Dorsolateral prefrontal cortex (tissue), 122 donors: ENCODE measurements at places on chromosomes 16 and 17.

GRCh38 chr17:49583889-49584288 is 8.2 kb downstream of the NXPH3 start:
- no peak for DNase-seq

DNA sequence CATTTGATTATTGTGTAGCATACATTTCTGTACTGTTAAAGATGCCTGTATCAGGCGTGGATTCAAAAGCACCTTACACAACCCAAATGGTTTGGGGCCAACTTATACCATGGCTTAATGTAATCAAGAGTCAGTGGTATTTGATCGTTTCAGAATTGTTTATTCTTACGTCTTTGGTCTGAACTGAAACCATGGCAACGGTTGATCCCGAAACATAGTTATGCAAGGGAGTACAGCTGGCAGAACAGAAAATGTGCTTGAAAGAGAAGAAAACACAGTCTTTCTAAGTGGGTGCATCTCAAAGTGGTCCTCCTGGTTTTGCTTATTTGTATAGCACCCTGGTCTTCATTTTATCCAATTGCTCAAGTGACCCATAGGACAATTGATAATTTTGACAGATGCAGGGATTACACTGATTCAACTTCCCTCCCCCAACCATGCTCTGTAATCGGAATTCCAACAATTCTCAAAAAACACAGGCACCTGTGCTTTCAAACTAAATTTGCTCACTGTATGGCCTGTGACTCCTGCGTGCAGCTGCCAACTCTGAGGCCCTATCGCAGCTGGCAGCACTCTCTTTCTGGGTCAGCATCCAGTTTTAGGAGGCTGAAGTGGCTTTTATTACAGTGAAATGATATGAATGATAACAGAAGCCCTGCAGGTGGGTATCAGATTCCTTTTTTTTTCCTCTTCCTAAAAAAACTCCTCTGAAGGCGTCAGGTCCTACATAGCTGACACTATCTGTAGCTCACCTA is 77.0 kb upstream of the AXIN2 start:
- no peak for DNase-seq

- no peak for DNase-seq
Measured at GRCh38 chr16:75792771-75793492, 66.6 kb upstream of the CPHXL start.

- no peak for DNase-seq
Measured at GRCh38 chr17:6027342-6028024, 42.7 kb upstream of the WSCD1 start.

- no peak for DNase-seq
Measured at GRCh38 chr16:80899809-80900592, 95.6 kb upstream of the CDYL2 start.

DNA sequence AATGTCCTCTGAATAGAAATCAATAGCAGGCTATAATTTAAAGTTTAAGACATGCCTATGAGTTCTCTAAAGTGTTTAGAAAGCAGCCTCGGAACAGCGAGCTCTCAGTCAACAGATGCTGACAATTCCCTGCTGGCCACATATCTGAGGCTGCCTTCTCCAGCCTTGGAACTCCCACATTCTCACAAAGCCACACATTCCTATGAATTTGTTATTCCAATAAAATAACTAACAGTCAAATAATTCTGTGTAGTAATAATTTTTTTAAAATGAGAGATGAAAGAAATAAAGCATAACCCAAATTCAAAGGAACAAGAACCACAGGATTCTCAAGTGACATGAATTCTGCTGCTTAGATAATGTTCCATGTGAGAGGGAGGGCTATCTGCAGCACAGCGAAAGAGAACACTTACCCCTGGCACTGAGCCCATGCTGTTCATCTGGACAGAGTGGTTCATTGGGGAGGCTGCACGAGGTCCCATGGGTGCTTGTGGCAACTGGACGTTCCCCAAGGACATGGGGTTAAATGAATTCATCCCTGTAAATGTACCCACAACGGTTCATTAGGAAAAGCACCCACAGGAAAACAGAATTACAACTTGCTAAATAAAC is 56.9 kb upstream of the TRAP1 start:
- peak; percentile 56 for DNase-seq

GRCh38 chr17:50420419-50421112 is 5.5 kb upstream of the ACSF2 start:
- no peak for DNase-seq

- no peak for DNase-seq
Measured at GRCh38 chr16:67946966-67947558, 3.1 kb upstream of the LCAT start.

GRCh38 chr17:1906662-1907101 is 76.9 kb downstream of the RPA1 start:
- DNase-seq = no peak

GRCh38 chr17:59433586-59433985 is 102.1 kb downstream of the YPEL2 start:
- DNase-seq = no peak

GRCh38 chr16:51982715-51983680 is 563.9 kb downstream of the TOX3 start:
- no peak for DNase-seq

GRCh38 chr17:13597723-13598347 is 3.9 kb downstream of the HS3ST3A1 start:
- peak; percentile 32 for DNase-seq

DNA sequence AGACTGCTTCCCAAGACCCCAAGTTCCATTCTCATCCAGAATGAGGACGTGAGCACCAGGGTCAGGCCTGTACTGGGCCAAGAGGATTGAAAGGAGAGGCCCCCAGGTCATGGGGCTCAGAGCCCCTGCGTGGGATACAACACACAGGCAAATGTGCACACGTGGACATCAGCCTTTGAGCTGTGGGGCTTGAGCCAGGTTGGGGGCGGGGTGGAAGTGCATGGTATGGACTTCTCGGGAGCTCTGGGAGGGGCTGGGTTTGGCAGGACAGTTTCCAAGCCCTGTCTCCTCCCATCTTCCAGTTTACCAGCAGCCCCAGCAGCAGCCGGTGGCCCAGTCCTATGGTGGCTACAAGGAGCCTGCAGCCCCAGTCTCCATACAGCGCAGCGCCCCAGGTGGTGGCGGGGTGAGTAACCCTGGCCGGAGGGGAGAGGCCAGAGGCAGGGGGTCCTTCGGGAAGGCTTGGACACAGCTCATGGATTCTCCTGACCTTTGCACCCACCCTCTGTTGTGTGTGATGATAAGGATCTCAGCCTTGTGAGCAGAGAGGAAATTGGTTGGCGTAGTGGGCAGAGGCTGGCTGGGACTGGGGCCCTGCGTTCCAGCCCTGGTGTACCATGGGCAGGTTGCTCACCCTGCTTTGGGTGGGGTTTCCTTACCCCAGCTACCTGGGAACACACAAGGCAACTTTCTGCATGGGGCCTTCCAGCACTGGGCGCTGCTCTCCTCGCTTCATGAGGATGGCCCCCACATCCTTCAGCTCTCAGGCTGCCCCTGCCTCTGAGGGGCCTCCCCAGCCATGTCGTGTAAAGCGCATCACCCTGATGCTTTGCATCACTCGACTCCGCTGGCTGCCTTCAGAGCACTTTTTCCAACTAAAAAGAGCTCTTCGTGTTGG is 10.4 kb upstream of the LASP1NB start:
- peak; percentile 17 for DNase-seq

DNA sequence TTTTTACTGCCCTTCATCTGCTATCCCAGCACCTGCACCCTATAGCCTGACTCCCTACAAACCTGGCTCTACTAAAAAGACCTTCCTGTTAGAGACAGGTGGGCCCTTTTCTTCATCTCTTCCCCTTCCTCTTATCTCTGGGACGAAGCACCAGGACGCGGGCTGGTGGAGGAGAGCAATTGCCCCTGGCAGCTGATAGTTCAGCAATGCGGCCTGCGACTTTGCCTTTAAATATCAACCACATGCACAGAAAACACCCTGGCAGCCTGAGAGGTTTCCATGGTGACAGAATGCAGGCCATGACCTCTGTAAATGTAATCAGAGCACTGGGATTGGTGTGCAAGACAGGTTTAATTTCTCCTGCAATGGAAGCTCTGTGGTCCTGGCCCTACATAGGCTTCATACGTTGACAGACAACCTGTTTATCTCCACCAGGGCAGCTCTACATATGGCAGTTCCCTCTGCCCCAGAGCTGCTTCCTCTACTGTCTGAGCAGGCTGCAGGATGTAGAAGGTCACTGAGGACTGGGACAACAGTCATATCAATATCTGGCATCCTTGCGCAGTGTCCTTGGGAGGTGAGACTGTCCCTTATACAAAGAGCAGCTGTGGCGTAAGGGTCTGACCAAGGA is 10.0 kb upstream of the SKAP1 start:
- DNase-seq = no peak

DNA sequence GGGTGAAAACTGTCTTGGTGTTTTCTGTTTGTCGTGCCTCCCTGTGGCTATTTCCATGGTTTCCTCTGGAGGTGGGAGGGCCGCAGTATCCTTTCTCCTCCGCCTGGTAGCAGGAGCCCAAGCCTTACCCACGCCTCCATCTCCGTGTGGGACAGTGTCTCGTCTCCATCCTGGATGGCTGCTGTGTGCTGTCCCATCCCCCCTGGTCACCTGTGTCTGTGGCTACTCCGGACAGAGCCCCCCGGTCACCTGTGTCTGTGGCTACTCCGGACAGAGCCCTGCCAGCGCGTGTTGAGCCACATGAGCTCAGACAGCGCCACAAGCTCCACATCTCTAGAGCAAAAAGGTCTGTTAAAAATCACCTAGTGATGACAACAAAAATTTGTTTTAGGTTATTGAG is 198.2 kb upstream of the CHMP6 start:
- no peak for DNase-seq

DNA sequence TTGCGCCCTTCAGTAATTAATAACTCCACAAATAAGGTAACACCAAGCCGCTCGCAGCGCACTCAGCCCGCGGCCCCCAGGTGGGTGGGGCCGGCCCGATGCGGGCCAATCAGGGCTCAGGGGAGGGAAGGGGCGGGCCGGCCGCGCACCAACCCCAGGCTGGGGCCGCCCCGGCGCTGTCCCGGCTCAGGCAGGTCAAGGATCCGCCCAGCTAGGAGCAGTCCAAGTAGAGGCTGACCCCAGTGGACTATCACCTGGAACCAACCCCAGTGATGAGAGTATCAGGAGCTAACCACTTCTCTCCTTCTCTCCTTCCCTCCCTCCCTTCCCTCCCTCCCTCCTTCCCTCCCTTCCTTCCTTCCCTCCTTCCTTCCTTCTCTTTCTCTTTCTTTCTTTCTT is 110.8 kb downstream of the C16orf78 start:
- peak; percentile 28 for DNase-seq

DNA sequence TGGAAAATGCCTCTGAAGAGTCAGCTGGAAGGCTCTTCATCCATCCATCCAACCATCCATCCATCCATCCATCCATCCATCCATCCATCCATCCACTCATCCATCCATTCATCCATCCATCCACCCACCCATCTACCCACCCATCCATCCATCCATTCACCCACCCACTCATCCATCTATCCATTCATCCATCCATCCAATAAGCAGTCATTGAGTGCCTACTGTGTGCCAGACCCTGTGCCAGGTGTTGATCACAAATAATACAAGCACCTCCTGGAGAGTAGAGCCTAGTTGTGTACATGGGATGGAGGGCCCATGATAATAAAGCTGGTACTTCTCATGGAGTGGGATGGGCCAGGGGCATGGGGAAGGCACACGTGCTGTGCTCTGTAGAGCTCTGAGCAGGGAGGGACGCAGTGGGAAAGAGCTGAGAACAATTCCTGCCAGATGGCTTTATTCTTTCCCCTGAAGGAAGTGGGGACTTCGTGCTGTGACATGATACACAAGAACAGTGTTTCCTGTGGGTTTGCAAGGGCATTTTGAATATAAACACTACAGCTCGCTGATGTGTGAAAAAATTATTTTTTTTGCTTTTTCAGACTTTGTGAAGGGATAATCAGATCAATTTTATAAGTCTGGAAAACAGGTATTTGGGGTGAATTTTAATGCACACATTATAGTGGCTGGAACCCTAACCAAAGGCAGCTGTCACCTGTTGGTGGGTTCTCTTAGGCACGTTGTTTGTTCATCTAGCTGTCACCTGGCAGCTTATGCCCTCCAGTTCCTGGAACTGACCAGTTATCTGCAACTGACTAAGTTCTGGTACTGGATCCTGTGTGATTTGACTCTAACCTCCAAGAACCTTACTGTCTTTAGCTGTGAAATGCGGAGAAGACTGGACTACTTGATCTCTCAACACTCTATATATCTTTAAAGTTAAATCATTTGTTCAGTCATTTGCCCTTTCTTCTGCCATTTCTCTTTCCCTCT is 61.3 kb downstream of the PRKCB start:
- no peak for DNase-seq

DNA sequence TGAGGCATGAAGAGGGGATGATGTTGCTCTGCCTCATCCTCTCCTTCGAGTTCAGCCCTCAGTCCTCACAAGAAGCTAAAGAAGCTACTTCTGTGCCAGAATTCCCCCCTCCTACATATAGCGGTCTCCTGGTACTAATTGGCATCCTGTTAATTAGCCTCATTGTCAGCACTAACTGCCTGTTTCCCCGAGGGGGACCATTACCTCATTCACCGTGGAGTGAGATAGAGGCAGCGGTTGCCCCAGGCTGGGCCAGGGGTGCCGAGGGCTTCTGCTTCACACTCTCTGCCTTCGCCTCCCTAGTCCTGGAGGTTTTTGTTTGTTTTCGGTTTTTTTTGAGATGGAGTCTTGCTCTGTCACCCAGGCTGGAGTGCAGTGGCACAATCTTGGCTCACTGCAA is 5.7 kb upstream of the MINK1 start:
- DNase-seq = no peak

DNA sequence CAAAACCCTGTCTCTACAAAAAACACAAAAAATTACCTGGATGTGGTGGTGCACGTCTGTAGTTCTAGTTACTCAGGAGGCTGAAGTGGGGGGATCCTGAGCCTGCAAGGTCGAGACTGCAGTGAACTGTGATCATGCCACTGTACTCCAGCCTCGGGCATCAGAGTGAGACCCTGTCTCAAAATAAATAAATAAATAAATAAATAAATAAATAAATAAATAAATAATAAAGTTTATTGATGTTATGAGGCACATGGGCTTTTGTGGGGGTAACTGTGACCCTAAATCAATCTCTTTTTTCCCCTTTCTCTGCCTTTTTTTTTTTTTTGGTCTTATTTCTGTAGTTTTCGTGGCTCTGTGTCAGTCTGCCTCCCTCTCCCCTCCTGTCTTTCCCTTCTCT is 4.5 kb upstream of the ASIC2 start:
- no peak for DNase-seq

DNA sequence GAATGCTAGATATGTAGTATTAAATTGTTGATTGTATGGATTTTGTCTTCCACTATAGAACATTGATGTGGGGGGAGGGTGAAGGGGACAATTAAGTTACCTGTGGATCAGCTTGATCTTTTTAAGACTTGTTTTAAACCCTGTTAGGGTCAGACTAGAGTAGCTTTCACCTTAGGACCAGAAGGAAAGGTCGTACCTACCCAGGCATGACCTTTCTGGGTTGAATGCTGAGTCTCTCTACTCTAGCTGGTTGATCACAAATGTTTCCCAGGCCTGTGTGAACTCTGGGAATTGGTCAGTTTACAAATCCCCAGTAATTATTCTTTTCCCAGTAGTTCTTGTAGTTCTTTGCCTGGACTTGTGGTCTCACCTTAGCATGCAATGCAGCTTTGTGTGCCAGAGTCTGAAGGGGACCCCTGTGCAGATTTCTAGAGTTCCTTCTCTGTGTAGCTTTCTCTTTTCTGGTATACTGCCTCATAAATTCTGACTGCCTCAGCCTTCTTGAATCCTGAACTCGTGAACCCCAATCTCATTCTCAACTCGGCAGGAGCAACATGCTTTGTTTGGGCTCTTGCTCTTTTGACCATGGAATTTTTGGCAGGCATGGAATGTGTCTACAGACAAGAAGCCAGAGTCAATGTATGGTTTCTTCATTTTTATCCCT is 54.1 kb downstream of the VMP1 start:
- no peak for DNase-seq

GRCh38 chr17:64723781-64724180 is 61.7 kb upstream of the SMURF2 start:
- no peak for DNase-seq
